A549 treated with Mapracorat at 1 μM for 4 hours (cell line): ENCODE measurements at places on chromosomes 5 and 9. TPM values are rescaled to one million over a fixed set of nuclear protein-coding genes. Genes with fewer than 3 reads are reported as not detected.

SNCAIP gene
- 0.10 TPM in 1 of 5 replicates, not detected in the others for total RNA-seq

TCF7 gene
- total RNA-seq, result 10.7 to 12.3 TPM (median 11.9 TPM) in 5 replicates

TMEM174 gene
- not detected in 5 replicates for total RNA-seq

HTR4 gene
- total RNA-seq, result not detected in 5 replicates

DMGDH gene
- total RNA-seq, result not detected in 5 replicates

DPP7 gene
- total RNA-seq, result 66.6 to 132 TPM (median 125 TPM) in 5 replicates

POU5F2 gene
- 0.02 TPM in 1 of 5 replicates, not detected in the others for total RNA-seq

FCHO2 gene
- 10.5 to 20.3 TPM (median 15.9 TPM) in 5 replicates for total RNA-seq

TUSC1 gene
- 3.6 to 7.4 TPM (median 6.7 TPM) in 5 replicates for total RNA-seq

FXN gene
- total RNA-seq, result 26.0 to 29.2 TPM (median 26.2 TPM) in 5 replicates

CDHR2 gene
- 0.09 to 0.19 TPM (median 0.14 TPM) in 4 of 5 replicates, not detected in the other for total RNA-seq

RMRP gene
- total RNA-seq, result 8.1 to 20.9 TPM (median 15.0 TPM) in 4 of 5 replicates, not detected in the other

GCNT4 gene
- total RNA-seq, result 0.27 to 0.40 TPM (median 0.36 TPM) in 5 replicates

NPR2 gene
- total RNA-seq, result 4.8 to 6.6 TPM (median 5.5 TPM) in 5 replicates

QRFP gene
- not detected in 5 replicates for total RNA-seq
